ENCODE measurements at places on chromosomes 6 and 20.

DNA sequence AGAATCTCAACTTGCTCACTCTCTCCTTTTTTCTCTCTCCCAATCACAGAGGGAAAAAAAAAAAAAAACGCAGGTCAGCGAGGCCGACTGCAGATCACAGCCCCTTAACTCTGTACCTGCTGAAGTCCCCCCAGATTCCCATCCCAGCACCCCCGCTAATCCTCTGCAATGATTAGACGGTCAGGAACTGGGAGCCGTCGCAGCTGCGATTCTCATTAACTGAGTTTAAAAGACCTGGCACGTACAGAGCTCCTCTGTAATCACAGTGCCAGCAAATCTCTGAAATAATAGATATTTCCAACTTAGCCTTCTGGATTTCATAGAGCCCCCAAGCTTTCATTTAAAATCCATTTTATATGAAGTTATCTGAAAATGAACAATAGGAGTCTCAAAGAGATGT is 84.4 kb downstream of the ANKRD60 start:
- DNase-seq: no peak

DNA sequence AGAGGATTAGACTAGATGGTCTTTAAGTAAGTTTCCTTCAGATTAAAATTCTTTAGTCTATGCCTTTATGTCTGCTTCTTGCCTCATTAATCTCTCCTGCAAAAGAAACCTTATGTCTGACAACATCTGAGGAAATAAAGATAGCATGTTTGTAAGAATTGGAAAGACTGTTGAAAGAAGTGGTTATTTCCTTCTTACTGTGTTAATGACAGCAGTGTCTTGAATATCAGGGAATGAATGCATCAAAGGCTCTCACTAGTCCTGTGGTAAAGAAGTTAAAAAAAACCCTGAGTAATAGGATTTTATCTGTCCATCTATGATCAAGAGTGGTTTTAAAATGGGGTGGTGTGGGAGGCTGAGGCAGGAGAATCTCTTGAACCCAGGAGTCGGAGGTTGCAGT is 302.0 kb downstream of the PRL start:
- DNase-seq: no peak

DNA sequence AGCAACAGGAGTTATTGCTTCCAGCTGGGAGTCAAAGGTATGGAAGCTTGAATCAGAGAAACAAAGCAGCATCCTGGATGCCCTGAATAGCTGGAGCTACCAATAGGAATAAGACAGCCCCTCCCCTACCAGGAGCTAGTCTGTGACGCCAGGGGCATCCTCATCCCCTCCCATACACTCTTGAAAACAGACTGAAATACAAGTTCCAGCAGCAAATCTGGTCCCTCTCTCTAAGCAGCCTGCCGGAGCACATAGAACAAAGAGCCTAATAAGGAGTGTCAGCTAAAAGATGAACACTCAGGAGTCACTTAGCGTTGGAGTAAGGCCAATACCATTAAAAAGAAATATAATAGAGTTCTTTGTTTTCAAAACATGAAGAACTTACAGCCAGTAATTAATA is 25.6 kb downstream of the FILIP1 start:
- no peak for DNase-seq

DNA sequence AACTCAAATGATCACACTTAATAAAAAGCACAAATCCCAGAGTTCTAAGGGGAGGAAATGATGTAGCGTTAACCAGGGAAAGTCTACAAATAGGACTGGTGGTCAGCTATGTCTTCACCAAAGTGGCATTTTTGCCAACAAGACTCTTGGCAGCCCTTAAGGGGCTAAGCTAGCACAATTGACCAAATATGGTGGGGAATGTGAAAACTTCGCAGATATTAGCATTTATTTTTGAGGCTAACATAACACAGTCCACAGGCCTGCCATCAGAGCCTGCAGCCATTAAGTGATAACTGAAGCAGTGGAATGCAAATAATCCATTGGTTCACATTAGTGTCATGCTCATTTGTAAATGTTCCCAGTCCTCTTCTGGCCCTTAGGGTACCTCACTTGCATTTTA is 274.6 kb downstream of the FOXC1 start:
- no peak for DNase-seq

- no peak for DNase-seq
Measured at GRCh38 chr6:46606338-46606737, 46.3 kb downstream of the CYP39A1 start.

GRCh38 chr6:13152764-13153163 is 175.6 kb downstream of the TBC1D7 start:
- DNase-seq: no peak

- no peak for DNase-seq
Measured at GRCh38 chr6:125824946-125825771, 34.4 kb downstream of the NCOA7 start.

DNA sequence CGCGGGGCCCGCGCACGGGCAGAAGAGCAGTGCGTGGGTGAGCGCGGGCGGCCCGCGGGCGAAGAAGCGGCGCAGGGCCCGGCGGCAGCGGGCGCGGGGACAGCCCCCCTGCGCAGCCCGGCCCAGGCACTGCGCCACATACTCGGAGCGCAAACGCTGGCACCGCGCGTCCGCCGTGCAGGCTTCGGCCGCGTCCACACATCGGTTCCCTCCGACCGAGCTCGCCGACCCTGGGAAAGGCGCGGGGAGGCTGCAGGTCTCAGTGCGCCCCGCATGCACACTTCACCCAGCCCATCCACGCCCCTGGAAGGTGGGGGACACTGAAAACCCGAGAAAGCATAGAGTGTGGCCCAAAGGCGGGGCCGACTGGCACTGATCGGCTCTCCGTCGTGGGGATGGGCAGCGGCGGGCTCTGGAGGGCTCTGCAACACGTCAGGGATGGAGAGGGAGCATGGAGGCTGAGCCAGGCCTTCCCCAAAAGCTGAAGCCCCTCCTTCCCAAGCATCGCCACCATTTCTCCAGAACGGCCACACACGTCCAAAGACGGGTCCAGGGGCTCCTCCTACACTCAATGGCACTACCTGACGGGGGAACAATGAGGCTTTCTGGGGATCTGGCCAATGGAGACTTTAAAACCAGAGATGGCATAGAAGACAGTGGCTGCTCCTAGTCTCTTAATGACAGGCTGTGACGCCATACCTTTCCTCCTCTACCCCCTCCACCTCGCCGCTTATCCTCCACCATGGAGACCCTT is 2.0 kb downstream of the GFRA4 start:
- no peak for DNase-seq

DNA sequence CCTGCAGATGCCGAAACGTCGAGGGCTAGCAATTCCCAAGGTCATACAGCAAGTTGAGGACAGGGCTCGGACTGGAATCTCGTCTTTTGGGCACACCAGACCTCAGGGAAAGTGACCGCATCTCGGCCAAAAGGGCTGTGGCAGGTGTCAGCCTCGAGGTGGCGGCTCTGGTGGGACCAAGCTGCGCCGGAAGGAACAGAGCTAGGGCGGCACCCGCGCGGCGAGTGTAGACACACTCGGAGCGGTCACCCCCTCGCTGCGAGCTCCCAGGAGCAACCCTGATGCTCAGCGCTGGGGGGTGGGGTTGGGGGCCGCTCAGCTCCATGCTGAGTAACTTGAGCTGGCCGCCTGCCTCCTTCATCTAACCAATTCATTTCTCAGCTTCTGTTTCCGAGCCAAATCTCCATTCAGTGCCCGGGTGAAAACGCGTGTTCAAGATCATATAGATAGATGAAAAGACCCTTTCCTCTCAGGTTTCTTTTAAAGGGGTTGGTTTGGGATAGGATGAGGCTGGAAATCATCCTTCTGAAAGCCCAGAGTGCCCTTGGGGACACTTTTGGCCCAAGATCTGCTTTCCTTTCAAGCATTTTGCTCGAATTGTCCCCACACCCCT is 2.2 kb upstream of the TUBB2B start:
- DNase-seq: no peak

DNA sequence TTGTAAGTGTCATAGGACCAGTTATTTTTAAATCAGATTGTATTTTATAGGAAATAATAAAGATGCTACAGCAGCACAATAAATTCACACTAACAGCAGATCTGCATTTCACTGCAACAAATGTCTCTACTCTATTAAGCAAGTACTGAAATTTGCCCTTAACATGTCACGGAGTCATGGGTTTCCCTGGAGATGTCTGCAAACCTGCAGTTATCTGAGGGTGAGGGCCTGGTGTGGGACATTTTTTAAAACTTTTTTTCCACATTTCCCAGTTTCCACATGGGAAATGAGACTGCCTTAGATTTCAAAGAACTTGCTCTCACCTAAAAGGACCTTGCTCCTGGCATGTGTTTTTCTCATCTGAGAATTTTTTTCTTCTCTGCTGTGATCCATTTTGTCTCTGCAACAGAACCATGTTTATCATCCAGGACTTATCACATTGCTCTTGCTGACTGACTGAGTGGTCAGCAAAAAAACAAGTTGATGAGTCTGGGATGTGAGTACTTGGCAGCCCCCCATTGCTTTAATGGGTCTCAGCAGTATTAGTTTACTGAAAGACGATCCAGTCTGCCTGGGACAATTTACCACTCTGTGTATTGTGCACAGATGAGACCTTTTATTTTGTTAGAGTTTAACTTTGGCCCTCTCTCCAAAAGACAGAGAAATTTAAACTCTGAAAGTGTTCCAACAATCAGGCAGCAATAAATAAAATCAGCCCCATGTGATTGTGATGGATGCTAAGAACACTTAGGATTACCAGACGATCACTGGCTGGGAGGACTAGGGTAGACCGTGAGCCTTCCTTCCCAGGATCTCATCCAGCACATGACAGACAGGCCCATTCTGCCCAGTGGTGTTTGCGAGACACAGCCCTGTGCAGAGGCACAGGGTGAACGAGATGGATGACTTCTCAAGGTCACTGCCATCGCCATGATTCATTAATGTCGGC is 268.8 kb downstream of the BTBD9 start:
- DNase-seq: no peak

DNA sequence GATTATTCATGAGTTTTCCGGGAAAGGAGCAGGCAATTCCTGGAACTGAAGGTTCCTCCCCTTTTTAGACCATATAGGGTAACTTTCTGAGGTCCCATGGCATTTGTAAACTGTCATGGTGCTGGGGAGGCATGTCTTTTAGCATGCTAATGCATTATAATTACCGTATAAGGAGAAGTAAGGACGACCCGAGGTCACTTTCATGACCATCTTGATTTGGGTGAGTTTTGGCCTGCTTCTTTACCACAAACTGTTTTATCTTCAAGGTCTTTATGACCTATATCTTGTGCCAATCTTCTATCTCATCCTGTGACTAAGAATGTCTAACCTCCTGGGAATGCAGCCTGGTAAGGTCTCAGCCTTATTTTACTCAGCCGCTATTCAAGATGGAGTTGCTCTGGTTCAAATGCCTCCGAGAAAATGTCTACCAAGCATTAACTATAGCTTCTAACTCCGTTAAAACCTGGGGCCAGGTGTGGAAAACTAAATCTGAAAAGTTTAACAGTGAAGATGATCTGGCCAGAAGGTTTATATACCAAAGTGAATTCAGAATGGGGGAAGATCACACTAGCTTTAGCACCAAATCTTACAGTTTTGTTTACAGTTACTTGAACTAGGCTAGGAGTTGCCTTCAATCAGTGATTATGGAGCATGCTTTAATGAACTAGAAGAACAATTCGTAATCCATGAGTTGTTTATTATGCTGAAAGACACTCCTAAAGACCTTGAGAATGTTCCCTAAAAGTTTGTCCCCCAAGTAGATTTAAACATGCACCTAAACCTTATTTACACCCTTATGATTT is 80.0 kb upstream of the TOP1 start:
- no peak for DNase-seq

DNA sequence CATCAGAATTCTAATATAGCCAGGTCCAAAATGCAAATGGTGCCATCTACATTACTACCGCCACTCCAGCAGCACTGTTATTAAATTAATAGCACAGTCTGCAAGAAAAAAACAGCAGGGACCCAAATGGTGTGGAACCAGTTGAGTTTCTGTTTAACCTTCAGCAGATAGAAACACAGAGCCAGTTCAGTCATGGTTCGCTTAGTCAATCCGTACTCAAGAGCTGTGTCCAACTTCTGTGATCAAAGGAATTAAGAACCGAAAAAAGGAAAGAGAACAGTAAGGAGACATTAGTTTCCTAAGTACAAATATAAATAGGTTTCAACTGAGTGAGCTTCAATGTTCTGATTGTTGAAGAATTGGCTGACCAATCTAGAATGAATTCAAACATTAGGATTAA is 107.7 kb downstream of the TRDN start:
- no peak for DNase-seq

DNA sequence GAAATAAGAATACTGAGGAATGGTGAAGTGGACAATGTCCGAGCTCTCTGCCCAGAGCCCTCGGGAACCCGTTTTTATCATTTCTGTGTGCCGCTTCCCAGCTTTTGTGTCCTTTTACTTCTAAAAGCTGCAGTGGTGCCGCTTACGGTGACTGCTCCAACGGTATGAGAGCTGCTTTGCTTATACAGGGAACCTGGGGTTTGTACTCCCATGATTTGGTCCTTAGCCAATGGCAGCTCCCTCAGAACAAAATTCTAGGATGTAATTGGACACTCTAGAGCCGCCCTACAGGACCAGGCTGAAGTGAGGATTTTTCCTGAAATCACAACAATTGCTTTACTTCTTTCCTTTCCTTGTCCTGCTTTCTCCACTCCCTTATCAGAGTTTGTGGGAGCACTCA is 24.2 kb upstream of the PCSK2 start:
- DNase-seq: no peak

Measured in activated CD4-positive, CD25-positive, alpha-beta regulatory T cell (primary cell).